Kasumi-1 (cell line): ENCODE measurements at places on chromosomes 16 and 17.

DNA sequence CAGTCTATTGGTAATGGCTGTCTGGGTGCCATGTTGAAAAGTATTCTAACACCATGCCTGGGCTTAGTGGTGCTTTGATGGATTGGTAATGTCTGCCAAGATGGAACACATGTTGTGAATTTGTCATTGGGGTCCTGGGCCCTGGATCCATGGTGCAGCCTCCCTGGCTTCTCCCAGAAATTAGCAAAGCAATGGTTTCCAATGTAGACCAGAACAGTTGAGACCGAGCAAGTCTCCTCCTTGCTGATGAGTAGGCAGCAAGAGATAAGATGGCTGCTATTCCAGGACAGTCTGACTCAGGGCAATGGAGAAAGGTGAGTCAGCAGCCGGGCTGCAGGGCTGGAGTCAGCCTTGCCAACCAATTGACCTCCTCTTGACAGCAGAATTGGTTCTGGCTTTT lies 30.8 kb downstream of the GPR139 start:
- no peak for DNase-seq

DNA sequence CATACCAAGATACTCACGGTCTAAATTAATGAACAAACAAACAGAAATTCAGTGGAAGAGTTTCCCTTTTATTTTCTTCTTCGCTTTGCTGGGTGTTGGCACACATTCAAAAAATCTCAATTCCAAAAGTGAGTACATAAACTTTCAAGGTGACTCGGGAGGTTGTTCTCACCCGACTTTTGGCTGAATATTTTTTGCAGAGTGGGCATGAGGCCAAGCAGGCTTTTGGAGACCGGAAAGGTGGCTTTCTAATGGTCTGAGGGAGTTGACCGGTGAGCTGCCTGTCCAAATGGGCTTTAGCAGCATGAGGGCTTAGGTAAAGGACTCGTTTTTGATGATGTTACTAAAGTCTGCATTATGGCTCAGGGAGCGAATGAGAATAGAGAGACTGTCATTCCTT lies 318.7 kb downstream of the CPPED1 start:
- no peak for DNase-seq

GRCh38 chr16:66578651-66579531 lies at the start of gene CMTM2:
Gene CMTM2, plus strand, starts transcription at chr16:66579463. Its CDS starts 145 bp downstream, at chr16:66579608.
- DNase-seq: no peak

- DNase-seq: no peak
Measured at GRCh38 chr17:27940503-27941428, 47.6 kb upstream of the LYRM9 start.
